Fibroblast of villous mesenchyme (primary cell): ENCODE measurements at places on chromosomes 4 and X. TPM values are rescaled to one million over a fixed set of nuclear protein-coding genes. Genes with fewer than 3 reads are reported as not detected.

Gene GSX2
- under 0.01 TPM in 1 of 2 replicates, not detected in the other for total RNA-seq

Gene ITIH6
- not detected in 2 replicates for total RNA-seq

Gene CYP2U1
- total RNA-seq = 10.3 and 19.0 TPM in 2 replicates

DNA sequence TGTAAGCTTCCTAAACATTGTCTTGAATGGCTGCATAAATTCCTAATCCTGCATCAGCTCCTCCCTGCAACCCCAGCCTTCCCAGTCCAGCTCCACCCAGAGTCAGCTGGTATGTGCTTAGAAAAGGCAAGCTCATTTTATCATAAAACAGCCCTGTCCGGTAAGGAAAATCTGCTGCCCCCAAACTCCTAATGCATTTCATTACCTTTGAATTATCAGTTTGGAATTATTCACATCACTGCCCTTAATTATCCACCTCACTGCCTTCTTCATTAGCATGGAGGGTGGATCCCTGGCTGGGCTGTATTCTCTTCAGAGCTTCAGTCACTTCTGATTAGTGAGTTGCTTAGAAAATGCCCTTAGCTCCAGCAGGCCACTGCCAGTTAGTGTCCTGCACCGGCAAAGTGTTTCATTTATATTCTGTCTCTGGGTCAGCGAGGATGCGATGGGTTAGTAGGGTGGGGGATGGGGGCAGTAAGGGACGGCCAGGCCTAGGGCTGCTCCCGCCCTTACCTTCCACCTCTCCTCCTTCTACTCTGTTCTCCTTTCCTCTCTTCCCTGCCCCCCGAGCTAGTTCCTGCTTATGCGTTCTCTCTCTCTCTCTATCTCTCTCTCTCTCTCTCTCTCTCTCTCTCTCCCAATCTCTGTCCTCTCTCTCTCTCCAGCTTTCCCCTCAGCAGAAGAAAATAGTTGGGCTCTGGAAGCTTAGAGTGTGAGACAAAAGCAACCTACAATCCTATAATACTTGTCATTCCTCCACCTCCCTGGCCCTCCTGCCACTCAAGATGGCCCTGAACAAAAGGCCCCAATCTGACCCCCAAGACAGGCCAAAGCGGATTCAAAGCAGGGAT lies 174.8 kb upstream of the KLF3 start:
- peak; percentile 16 for DNase-seq

DNA sequence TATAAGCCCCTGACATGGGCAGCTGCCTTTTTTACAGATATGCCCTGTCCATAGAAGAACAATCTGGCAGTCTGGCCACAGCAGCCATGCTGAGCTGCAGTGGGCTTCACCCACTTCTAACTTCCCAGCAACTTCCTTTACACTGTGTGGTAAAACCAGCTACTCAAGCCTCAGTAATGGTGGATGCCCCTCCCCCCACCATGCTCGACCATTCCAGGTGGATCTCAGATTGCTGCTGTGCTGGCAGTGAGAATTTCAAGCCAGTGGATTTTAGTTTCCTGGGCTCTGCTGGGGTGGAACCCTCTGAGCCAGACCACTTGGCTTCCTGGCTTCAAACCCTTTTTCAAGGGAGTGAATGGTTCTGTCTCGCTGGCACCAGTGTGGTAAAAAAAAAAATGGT lies 355.9 kb upstream of the EDA2R start:
- no peak for DNase-seq

- DNase-seq = peak; percentile 57
Observed at GRCh38 chr4:156528216-156528615, 443.4 kb downstream of the PDGFC start.

DNA sequence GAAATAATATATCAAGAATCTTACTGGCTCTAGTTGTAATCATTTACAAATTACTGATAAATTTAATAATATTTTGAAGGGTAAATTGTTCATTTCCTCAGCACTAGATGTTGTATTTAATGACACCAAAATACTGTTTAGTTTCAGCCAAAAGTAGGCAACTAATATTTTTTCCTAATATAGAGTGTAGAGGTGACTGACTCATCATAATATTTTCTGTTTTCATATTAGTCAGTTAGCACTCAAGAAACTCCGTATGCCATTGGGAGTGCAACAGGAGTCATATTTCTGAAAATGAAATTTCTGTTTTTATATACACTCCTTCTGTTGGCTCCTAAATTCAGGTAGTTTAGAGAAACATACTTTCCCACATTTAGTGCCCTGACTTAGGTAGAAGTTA lies 36.6 kb upstream of the PTPN13 start:
- DNase-seq = peak; percentile 3

DNA sequence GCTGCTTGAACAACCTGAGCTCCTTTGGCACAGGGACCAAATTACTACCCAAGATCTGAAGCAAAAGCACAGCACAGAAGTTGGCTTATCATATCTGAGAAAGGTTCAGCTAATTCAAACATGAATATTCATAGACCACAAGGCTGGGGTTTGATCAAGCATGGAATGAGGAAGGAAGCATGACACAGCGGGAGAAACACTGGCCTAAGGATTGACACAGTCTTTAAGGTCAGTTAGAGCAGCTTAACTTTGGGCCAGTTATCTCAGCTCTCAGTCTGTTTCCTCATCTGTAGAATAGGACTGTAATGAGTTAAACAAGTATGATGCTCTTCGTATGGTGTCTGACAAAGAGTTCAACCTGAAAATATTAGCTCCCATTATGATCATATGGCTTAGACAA lies 88.5 kb upstream of the CBR4 start:
- no peak for DNase-seq
